ENCODE measurements at places on chromosomes 1 and 21. TPM values are rescaled to one million over a fixed set of nuclear protein-coding genes. Genes with fewer than 3 reads are reported as not detected.

DNA sequence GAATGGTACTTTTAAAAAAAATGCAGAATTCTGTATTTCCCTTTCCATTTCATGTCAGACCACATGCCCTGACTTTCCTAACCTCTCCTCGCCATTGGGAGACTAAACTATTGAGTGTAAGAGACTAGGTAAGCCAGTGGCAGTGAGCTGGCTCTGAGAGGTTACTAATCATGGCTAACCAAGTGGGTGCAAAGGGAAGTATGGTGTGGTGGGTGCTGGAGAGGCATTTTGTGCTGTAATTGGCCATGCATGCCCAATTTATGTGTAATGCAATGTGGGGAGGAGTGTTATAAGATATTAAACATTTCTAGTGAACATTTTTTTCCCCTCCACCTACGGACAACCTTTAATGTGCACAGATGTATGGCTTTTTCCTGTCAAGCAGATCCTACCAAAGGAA is 190.1 kb downstream of the LMO4 start:
- DNase-seq, result no peak

GRCh38 chr1:3019516-3020051 is 1.7 kb upstream of the ACTRT2 start:
- no peak for DNase-seq

DNA sequence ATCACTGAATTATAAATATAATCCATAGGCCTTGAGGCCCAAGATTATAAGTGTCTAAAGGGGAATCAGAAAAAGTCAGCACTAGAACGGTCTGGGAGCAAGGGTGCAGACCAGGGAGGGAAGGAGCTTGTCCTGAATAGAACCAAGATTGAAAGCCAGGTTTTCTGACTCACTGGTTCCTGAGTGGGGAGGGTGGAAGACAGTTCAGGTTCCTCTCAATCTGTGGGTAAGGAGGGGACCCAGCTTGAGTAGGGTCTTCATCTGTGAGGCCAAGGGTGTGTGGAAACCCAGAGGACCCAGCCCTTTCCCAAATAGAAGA is 842 bp downstream of the LENEP start:
- no peak for DNase-seq

DNA sequence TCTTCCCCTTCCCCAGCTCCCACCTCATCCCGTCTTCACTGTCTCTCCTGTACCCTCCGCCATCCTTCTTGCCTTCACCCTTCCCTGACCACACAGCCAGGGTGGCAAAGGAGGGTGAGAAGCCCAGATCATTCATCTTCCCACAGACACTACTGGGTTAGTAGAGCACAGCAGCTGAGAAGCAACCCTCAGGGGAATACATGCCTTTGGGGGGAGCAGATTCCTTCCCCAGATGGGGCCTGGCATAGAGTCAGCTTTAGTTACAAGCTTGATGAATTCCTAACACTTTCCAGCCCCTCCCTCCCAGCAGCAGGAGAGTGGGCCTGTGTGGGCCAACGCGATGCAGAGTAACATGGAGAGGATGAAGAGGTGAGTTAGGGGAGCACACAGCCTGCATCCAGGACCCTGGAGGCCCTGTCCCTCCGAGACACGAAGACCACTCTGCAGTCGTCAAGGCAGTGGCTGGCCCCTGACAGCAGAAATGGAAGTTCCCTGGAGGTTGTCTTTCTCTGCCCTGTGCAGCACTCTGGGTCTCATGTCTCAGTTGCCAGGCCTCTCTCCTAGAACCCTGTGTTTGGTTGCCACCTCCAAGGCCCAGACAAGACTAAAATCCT is 8.8 kb upstream of the BTG2 start:
- no peak for DNase-seq

Gene FAM76A
- 6.8 TPM for total RNA-seq

DNA sequence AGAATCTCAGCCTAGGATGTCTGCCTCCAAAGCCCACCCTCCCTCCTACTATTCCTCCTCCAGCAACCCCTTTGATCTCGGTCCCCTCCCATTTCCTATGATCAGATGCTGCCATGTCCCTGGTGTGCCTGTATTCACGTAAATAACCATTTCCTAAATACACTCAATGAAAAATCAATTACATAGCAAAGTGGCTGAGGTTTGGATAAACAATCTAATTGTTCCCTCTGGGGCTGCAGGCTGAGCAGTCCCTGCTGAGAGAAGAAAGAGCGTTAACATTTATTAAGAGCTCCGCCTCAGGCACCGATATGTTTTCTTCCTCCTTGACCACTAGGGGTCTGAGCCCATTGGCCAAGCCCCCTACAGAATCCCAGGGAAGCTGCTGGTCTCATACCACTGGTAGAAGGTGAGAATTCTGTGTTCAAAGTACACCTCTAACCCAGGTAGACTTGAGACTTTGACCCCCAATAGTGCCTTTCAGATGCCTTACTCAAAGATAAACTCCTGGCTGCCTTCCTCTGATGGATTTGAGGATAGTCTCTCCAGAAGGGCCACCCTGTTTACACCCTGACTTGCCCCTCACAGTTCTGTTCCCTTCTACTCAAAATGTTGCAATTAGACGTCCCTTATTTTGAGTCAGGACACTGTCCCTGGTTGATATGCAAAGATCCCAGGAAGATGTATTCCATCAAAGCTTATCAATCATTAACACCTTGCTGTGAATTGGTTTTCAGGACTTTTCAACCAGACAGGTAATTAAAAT is 33.9 kb upstream of the CAMK1G start:
- no peak for DNase-seq

Gene RGS18
- total RNA-seq, result not detected

GRCh38 chr21:29800056-29800455 is 139.7 kb downstream of the GRIK1 start:
- DNase-seq, result no peak

DNA sequence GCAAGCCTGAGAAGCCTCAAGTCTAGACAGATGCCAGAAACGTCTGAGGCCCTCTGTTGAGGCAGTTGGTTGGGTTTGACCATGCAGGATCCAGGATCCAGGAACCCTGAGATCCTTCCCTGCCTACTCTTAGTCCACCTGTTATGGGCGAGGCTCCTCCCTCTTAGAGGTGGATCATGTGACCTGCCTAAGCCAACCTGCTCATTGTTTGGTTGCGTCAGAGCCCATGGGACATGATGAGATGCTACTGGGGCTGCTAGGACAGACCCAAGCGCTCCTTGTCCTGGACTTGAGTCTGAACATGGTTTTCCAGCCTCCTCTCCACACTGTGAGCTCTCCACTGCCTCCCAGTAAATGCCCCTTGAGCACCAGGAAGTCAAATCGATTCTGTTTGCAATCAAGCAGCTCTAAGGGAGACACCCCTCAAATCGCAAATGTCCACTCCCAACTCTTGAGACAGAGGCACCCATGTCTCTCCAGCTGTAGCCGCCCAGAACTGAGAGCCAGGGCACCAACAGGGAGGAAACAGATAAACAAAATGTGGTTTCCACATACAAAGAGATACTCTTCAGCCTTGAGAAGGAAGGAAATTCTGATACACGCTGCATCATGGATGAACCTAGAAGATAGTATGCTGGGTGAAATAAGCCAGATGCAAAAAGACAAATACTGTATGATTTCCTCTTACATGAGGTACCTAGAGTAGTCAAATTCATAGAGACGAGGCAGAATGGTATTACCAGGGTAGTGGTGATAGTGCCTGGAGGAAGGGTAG is 31.7 kb upstream of the WNT4 start:
- DNase-seq, result no peak

Gene AADACL4
- not detected for total RNA-seq

Gene SOX13
- total RNA-seq, result 11.2 TPM

GRCh38 chr1:193633991-193634390 is 447.6 kb upstream of the B3GALT2 start:
- no peak for DNase-seq

GRCh38 chr1:43526002-43526401 is 4.7 kb upstream of the PTPRF start:
- no peak for DNase-seq

- no peak for DNase-seq
These were observed 13.2 kb upstream of the ZP4 start for GRCh38 chr1:237903961-237904360.

Gene IL19
- total RNA-seq, result not detected

DNA sequence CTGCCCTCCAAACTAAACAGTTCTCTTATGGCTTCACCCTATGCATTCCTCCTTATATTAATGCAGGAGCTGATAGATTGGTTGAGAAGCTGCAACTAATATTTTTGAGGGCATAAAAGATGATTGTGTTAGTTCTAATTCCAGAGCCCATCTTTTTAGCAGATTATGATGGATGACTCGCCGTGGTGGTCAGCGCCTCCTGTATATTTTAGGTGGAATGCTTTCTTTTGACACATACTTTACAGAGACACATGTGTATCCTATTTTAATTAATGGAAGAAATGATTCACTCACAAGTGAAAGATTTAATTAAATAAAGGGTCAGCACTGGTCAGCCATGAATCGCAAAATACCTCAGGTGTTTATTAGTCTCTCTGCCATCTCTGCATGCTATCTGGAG is 120.7 kb downstream of the TM2D1 start:
- DNase-seq, result no peak

GRCh38 chr1:26991310-26992116 is 2.0 kb upstream of the TRNP1 start:
- DNase-seq, result no peak

DNA sequence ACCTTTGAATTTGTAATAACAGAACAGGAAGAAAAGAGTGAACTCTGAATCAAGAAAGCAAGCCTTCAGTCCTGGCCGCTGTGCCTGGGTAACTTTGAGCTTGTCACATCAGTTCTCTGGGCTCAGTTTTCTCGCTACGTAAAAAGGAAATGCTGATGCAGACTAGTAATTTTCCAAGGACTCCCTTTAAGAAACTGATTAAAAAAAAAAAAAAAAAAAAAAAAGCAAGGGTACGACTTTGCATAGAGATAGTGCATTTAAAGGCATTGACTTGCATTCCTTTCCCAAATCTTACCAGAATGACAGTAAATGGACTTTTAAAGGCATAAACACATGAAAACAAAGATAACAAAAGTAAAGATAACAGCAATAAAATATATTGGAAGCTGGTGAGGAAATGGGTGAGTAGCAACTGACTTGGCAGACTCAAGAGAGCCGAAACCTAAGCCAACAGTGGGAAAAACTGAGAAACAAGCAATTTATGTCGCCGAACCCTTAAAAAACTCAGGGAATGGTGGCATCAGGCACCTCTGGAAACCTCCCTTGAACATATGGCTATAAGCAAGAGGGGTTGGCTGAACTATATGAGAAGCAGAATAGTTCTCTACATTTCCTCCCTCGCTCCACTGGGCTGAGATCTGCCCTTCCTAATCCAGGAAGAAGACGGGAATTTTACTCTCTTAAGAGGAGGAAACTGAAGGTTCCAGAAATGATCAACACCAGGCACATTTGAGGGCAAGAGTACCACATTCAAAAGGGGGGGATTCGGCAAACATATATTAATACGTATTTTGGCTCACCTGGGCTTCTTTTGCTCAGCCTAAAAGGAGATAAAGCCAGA is 189.2 kb downstream of the CDC7 start:
- DNase-seq, result no peak

DNA sequence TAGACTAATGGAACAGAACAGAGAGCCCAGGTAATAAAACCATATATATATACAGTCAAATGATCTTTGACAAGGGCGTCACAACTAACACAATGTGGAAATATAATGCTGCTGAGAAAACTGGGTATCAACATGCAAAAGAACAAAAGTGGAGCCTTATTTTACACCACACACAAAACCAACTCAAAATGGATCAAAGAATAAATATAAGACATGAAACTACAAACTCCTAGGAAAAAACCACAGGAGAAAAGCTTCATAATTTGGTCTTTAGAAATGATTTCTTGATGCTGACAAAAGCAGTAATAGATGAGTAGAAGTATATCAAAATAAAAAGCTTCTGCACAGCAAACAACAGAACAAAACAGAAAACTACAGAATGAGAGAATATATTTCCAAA is 192.2 kb downstream of the AKT3 start:
- no peak for DNase-seq

DNA sequence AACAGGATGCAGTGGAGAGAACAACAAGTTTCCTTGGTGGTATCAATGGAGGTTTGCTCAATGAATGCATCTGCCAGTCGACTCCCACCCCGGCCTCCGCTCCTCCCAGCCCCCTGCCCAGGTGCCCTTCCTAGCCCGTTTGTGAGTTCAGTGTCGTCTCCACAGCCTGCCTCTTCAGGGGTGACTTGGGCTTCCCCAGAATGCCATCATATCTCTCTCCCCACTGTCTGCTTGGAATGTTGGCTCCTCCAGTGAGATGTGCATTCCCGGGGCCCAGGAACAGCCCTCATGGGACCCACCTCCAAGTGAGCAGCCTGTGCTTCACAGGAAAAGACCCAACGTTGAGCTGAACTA is 30.5 kb downstream of the MATN1 start:
- DNase-seq, result no peak

GRCh38 chr1:173856903-173857302 is 10.9 kb downstream of the GAS5 start:
- DNase-seq, result no peak

Gene ITGB2
- total RNA-seq, result not detected

Gene LRRC3
- 10.4 TPM for total RNA-seq
